ENCODE measurements at places on chromosomes 7 and 10. TPM values are rescaled to one million over a fixed set of nuclear protein-coding genes. Genes with fewer than 3 reads are reported as not detected.

MRPS33 gene
- 82.4 TPM for polyA plus RNA-seq

PILRA gene
- polyA plus RNA-seq: 2.6 TPM

OPN1SW gene
- 2.3 TPM for polyA plus RNA-seq

PBLD gene
- 4.9 TPM for polyA plus RNA-seq

DNAH11 gene
- polyA plus RNA-seq: 0.45 TPM
